CD4-positive, alpha-beta T cell treated with Interleukin-2 at 100 ng/mL for 4 hours (primary cell): ENCODE measurements at places on chromosomes 2 and 18.
A peak's percentile ranks its signal among the peaks of the same experiment; 100 is the strongest.

GRCh38 chr18:11676867-11677266 lies 12.2 kb upstream of the GNAL start:
- no peak for DNase-seq

DNA sequence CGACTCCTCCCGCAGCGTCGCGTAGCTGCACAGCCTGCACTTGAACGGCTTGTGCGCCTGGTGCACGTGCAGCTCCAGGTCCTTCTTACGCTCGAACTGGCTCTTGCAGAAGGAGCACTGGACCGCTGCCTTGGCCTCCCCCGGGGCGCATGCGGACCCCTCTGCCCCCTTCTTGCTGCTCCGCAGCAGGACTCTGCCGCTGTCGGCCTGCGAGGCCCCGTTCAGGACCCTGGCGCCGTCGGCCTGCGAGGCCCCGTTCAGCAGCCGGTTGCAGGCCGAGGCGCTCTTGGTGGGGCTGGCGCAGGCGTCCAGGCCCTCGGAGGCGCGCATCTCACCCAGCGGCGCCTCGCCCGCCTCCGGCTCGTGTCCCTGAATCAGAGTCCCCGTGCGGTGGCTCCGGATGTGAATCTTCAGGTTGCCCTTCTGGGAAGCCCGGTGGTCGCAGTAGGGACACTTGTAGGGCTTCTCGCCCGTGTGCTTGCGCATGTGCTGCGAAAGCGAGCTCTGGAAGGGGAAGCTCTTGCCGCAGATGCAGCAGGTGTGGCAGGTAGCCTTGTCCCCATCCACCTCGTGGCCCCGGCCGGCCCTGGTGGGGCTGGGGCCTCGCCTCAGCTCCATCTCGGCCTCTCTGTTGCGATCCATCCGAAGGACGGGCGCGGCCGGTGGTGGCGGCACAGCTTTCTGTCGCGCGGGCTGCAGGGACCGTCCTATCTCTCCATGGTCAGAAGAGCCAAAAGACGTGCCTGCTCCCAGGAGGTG lies 52.5 kb downstream of the ZNF516 start:
- DNase-seq: no peak

DNA sequence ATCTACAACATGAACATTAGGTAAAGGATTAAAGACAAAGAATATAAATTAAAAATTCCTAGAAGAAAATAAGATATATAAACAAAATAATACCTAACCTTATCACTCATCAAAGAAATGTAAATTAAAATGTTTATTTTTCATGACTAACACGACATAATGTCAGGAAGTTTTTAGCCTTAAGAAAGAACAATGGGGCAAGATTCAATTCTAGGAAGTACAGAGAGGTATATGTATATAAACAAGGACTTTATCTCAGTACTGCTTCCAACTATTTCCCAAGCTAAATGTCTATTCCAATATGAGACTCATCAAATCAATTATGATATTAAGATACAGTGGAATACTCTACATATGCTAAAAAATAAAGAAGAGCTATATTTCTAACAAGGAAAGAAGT lies 44.1 kb downstream of the TTC21B start:
- no peak for DNase-seq

DNA sequence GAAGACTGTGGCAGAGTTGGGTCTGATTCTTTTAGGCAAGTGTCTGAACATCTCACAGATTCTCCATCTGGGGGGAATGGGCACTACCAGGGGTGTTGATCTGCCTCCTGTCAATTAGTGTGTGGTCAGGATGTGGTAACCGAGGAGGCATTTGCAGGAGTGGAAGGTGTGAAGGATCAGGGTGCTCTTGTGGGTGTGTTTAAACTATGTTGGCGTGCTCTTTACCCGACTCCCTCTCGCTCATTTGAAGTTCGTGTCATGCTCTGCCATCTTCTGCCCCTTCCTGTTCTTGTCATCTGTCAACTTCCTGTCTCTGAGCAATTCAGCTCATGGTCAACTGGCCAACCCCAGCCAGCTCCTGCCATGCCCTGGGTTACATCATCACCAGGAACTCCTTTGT lies 107.9 kb downstream of the RTN4 start:
- DNase-seq: peak; percentile 47

DNA sequence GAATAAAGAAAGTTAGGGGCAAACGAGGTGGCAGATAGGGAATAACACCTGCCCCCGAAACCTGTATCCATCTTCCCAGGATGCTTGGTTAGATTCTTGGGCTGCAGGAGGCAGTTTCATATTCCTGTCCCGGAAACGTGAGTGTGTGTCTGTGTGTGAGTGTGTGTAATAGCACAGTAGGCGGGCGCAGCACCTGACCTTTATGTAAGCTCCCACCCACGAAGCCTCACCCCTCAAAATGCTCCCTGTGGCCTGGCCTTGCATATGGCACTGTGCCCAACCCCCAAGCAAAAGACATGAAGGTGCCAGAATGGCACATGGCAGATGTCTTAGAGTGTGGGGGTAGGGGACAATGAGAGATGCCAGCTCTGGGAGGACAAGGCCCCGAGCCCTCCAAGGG lies 48.9 kb downstream of the EFR3B start:
- no peak for DNase-seq

- peak; percentile 83 for DNase-seq
These were observed 80.4 kb downstream of the LPIN2 start for GRCh38 chr18:2932247-2933181.

DNA sequence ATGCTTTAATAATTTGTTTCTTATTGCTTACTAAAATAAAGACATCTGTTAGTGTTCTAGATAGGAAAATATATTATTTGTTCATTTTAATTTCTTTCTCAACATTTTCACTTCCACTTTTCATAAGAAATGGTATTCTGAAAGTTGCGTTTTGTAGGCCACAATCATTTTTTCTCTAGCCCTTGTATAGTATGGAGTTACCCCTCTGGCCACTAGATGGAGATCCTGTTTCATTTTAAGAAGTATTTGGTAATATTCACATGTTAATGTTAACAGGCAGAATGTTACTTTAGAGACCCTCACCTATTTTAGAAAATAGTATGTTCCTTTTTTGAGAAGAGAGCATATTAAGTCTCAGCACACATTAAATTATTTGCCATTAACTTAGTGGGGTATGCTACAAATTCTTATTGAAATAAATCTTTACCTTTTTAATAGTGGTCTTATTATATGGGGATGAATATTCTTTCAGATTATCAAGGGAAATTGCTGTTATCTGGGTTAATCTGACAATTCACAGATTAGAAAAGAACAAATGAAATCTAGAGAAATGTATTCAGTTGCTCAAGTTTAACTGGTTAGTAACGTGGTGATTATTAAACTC lies 73.9 kb upstream of the TTC27 start:
- DNase-seq: peak; percentile 45

DNA sequence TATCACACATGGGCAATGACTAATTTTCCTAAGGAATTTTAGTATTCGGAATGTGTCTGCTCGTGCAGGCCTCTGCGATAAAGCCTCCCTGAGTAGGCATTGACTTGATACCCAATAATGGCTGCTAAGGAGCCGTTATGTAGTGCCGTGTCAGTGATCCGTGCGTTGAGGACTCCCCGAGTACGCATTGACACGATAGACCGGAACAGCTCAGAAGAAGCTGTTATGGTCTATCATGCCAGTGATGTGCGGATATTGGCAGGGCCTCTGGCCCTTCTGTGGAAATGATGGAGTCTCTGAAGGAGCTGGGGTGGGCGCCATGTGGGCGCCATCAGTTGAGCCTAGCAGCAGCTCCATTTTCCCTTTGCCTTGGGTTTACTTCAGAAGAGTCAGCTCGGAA lies 29.1 kb downstream of the ZEB2 start:
- DNase-seq: no peak

GRCh38 chr2:41694536-41695049 lies 353.2 kb upstream of the PKDCC start:
- DNase-seq: no peak

- no peak for DNase-seq
These were observed 101.6 kb upstream of the TMEM18 start for GRCh38 chr2:778731-779350.

- peak; percentile 55 for DNase-seq
These were observed 4.8 kb upstream of the TTC39C start for GRCh38 chr18:24009651-24010333.

- no peak for DNase-seq
These were observed 239.3 kb downstream of the GLI2 start for GRCh38 chr2:120974950-120975349.

- no peak for DNase-seq
These were observed 181.7 kb upstream of the ALPP start for GRCh38 chr2:232196802-232197201.

DNA sequence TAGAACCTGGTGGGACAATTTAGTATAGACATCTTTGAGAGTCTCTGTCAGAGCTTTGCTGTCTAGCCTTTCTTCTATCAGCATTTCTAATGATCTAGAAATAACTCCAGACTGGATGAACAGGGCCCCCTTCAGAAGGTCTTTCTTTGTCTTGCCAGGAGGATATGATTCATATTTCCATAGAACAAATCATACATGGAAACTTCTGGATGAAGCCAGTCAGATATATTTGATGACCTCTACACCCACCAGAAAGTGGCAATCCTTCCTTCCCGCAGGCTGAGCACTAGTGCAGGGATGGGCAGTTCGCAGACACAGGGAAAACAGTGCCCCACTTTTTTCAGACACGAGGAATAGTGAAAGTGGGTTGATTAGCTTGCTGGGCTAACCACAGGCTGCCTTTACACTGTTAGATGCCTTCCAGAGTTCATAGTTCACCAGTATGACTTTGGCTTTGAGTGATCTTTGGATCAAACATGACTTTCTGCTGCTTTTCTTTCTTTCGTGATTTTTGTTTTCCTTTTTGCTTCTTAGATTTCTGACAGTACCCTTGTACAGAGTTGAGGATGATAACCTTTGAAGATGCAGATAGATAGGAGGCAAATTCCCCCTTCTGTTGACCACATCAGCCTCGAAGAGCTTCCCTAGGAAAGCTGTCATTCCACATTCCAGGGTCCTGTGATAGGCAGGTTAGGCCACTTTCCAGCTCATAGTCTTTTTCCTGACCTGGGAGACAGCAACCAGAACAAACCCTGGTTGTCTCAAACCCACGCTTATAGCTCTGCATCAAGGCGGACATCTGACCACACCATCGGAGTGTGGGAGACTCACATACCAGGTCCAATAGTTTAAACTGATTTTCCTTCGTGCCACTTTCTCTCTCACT lies 237.0 kb downstream of the ZNF407 start:
- no peak for DNase-seq

- DNase-seq: no peak
These were observed 20.1 kb upstream of the TNP1 start for GRCh38 chr2:216879727-216880508.

GRCh38 chr2:138777996-138778395 lies 2.2 kb downstream of the NXPH2 start:
- no peak for DNase-seq

GRCh38 chr2:75595541-75596395 lies 35.0 kb upstream of the EVA1A start:
- no peak for DNase-seq

GRCh38 chr2:158926478-158926948 lies 41.9 kb upstream of the TANC1 start:
- no peak for DNase-seq

DNA sequence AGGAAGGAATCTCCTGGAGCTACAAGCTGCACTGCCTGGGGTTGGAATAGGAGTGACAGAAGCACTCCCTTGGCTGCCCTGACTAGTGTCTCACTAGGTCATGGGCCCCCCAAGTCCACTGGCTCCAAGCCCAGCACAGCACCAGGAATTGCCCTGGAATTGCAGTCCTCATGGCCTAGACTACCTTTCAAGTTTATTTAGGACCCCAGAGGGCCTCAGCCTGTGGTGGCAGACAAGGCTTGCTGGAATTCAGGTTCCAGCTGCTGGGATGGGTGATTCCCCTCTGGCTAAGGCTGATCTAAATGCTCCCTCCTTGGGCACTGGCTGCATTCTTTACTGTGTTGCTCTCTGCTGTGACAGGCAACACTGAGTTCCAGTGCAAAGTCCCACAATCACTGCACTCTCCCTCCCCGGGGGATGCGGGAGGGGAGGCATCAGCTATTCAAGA lies 14.0 kb downstream of the STRADB start:
- no peak for DNase-seq

GRCh38 chr18:74438091-74438490 lies 19.0 kb downstream of the DIPK1C start:
- no peak for DNase-seq
